ENCODE measurements at places on chromosomes 6 and 20. TPM values are rescaled to one million over a fixed set of nuclear protein-coding genes. Genes with fewer than 3 reads are reported as not detected.

BPIFB2 gene
- total RNA-seq: not detected

BNIP5 gene
- not detected for total RNA-seq

LINC00237 gene
- total RNA-seq: not detected

OTOR gene
- not detected for total RNA-seq
